Activated CD8-positive, alpha-beta memory T cell treated with anti-CD3 and anti-CD28 coated beads, Interleukin-2, amount 10 ng/mL, durations not matched to agents 7 days and 5 days (primary cell): ENCODE measurements at places on chromosomes 1 and 21. TPM values are rescaled to one million over a fixed set of nuclear protein-coding genes. Genes with fewer than 3 reads are reported as not detected.

The HSF2BP gene
- 0.21 TPM for total RNA-seq

The HHAT gene
- total RNA-seq = 0.23 TPM

The MFSD2A gene
- 2.9 TPM for total RNA-seq

The ELK4 gene
- total RNA-seq = 70.9 TPM

The AMY2B gene
- total RNA-seq = 8.0 TPM

The CBR3 gene
- 18.6 TPM for total RNA-seq

The SLC9C2 gene
- total RNA-seq = not detected

The FALEC gene
- total RNA-seq = 0.59 TPM

The C8B gene
- not detected for total RNA-seq

The KCNH1 gene
- not detected for total RNA-seq
